Ovary (tissue), 10 donors: ENCODE measurements at places on chromosomes 4 and X.

GRCh38 chrX:18406531-18407266 is 18.7 kb upstream of the CDKL5 start:
- no peak for DNase-seq

- DNase-seq = no peak
Measured at GRCh38 chrX:134713618-134714107, 55.4 kb upstream of the PLAC1 start.

GRCh38 chrX:48779399-48779798 is 7.0 kb upstream of the GATA1 start:
- no peak for DNase-seq

GRCh38 chr4:146567396-146567795 is 45.7 kb upstream of the SLC10A7 start:
- no peak for DNase-seq

- DNase-seq = no peak
Measured at GRCh38 chr4:12961713-12962112, 522.4 kb downstream of the RAB28 start.

- DNase-seq = no peak
Measured at GRCh38 chr4:133268205-133268604, 119.1 kb downstream of the PCDH10 start.

DNA sequence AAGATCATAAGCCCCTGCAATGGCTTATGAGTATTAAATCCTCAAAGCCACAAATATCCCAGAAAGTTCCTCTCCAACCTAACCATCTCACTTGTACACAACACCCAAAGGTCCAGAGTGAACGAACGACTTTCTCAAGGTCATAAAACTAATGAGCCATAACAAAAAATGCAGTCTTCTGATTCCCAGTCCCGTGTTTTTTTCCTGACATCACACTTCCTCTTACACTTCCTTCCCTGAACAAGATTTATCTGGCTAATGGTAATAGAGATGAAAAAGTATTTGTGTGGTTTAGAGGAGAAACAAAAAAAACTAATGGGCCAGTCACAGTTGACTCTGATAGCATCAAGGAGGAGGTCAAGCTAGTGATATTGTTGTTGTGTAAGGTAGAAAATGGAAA is 99.5 kb upstream of the KLHL13 start:
- no peak for DNase-seq

DNA sequence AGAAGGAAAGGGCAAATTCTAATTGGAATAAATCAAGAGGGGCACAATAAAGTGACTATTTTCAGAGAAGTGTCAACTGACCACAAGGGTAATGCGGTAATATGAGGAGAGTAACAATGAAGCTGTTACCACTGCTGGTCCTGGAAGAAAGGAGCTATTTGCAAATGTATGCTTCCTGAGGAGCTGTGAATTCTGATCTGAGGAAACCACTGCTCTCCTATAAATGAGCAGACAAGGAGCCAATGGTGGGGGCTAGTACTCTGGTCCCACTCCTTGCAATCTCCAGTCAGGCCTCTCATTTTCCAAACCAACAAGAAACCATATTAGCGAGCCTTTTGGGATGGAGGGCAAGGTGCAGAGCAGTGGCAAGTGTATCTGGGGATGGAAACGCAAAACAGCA is 770.2 kb downstream of the FSTL5 start:
- no peak for DNase-seq

GRCh38 chr4:37609626-37610025 is 76.5 kb downstream of the RELL1 start:
- DNase-seq = no peak
